ENCODE measurements at places on chromosomes 4 and X.

GRCh38 chr4:64642936-64643335 is 233.7 kb upstream of the TECRL start:
- DNase-seq, result no peak

DNA sequence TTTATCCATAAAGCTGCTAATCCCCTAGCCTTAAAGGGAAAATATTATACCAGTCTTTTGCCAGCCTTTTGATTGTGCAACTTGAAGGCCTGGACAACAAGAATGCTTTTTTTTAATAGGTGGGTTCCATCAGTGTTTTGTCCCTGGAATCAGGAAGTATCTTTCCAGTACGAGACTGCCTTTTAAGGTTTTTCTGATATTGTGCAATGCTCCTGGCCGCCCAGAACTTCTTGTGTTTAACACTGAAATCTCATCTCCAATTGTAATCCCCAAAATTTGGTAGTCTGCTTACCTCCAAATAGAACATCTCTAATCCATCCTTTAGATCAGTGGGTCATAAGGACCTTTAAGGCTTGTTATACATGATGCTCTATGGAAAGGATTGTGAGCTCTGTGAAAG is 256.7 kb downstream of the NAF1 start:
- no peak for DNase-seq

- DNase-seq, result peak; percentile 41
Observed at GRCh38 chrX:48971249-48972219, at the start of gene KCND1. Gene KCND1 (minus strand): TSS chrX:48971844. CDS start chrX:48970271, 1,573 bp downstream.

DNA sequence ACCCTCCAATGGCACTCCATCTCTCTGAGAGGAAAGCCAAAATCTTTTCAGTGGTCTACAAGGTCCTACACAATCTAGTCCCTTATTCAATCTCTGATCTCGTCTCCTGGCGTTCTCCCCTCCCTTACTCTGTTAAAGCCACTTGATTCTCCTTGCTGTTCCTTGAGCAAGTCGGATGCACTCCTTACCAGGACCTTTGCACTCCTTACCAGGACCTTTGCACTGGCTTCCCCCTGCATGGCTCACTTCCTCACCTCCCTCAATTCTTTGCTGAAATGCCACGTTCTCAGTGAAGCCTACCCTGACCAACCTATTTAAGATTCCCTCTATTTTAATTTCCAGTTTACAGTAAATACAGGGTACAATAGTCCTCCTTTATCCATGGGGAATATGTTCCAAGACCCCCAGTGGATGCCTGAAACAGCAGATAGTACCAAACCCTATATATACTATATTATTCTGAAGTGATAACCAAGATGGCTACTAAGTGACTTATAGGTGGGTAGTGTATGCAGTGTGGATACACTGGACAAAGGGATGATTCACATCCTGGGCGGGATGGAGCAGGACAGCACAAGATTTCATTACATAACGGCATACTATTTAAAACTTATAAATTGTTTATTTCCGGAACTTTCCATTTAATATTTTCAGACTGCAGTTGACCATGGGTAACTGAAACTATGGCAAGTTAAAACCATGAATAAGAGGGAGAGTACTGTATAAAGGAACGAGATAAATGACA is 6.5 kb upstream of the DLG3 start:
- DNase-seq, result no peak
